ENCODE measurements at places on chromosomes 11 and 22.

GRCh38 chr11:12003336-12003735, 5.1 kb downstream of the DKK3 start:
- DNase-seq, result no peak

DNA sequence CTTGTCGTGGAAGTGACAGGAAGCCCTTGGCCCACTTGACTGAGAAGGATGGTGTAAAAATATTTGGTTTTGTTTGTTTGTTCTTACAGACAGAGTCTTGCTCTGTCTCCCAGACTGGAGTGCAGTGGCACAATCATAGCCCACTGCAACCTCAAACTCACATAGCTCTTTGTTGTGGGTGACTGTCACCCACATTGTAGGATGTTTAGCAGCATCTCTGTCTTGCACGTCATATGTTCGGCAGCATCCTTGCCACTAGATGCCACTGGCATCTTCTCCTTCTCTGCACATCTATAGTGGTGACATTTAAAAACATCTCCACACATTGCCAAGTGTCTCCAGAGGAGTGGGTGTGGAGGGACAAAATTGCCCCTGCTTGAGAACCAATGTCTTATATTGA, 56.8 kb downstream of the PRR5L start:
- no peak for DNase-seq

GRCh38 chr22:20642668-20643179, 131.2 kb upstream of the SERPIND1 start:
- DNase-seq, result no peak

- DNase-seq, result no peak
Measured at GRCh38 chr11:108985236-108985944, 320.5 kb downstream of the DDX10 start.

DNA sequence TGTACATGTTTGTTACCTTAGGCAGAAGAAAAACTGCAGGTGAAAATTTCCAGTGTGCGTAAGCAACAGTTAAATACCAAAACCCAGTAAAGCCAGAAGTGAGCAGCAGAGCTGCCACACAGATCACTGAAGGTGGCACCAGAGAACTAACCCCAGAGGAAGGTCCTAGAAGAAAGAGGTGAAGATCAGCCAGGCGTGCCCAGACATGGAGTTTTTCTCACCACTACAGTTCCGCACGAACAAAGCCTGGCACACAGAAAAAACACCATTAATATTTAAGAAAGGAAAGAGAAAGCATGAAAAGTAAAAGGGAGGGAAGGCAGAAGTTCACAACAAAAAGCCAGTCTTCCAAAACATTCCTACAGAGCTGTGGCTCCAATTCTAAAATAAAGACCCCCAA, 60.7 kb downstream of the STK33 start:
- peak; percentile 51 for DNase-seq

- DNase-seq, result no peak
Measured at GRCh38 chr11:93221539-93221938, 23.7 kb upstream of the SLC36A4 start.

GRCh38 chr22:35605851-35606481, 11.2 kb downstream of the MB start:
- DNase-seq, result no peak

Data from DMS 273 treated with DMSO at 0.1 percent for 48 hours (cell line).